Uterus (tissue), 4 donors: ENCODE measurements at places on chromosomes 1 and 21.
A peak's percentile ranks its signal among the peaks of the same experiment; 100 is the strongest.

- peak; percentile 66 for DNase-seq
Observed at GRCh38 chr1:219298571-219299148, 125.0 kb downstream of the LYPLAL1 start.

GRCh38 chr1:197671140-197671539 lies 104.1 kb downstream of the DENND1B start:
- DNase-seq, result no peak

DNA sequence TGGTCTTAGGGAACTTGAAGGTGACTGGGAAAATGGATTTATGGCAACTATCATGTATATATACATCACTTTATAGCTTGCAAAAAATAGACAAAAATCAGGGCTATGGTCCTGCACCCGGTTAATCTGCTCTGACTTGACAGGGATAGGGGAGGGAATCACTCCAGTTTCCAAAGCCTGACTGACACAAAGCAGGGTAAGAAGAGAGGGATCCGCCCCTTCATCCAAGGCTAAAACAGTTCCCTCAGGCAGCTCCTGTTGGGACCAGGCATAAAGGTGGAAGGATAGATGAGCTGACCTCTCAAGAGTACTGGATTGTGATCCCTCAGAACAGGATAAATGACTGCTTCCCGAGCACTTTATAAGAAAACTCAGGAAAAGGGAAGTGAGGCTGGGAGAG lies 1.4 kb downstream of the PBXIP1 start:
- no peak for DNase-seq

- peak; percentile 42 for DNase-seq
Observed at GRCh38 chr1:21782349-21782867, 541 bp downstream of the USP48 start.

DNA sequence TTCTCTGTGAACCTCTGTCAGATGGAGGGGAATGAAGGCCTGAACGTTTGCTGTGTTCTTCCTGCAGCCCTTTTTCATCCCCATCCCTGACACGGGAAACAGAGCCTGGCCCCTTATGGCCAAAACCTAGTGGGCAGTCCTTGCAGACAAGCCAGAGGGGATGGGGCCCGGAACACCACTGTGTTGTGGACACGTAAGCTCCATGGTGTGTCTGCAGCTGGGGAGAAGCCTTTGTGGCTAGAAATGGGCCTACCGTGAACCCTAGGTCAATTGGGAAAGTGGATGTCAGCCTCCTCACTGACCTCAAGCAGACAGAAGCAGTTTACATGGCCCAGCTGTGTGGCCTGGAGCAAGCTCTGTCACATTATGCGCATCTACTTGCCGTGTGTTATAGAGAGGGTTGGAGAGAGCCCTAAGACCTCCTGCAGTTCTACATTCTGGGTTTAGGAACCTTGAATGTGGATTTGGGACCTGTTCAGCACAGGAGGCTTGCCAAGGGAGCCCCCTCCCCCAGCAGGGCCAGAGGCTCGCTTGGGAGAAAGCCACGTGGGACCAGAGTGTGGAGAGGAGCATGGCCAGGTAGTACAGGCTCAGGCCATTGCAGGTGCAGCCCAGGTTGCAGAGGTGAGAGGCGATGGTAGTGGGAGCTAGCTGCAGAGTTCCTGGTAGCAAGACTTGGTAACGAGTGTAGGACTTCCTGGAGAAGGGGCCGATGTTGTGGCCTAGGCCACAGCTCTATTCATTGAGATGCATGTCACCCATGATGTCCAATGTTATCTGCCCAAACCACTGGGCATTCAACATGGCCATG lies 20.7 kb downstream of the PARS2 start:
- DNase-seq, result no peak

DNA sequence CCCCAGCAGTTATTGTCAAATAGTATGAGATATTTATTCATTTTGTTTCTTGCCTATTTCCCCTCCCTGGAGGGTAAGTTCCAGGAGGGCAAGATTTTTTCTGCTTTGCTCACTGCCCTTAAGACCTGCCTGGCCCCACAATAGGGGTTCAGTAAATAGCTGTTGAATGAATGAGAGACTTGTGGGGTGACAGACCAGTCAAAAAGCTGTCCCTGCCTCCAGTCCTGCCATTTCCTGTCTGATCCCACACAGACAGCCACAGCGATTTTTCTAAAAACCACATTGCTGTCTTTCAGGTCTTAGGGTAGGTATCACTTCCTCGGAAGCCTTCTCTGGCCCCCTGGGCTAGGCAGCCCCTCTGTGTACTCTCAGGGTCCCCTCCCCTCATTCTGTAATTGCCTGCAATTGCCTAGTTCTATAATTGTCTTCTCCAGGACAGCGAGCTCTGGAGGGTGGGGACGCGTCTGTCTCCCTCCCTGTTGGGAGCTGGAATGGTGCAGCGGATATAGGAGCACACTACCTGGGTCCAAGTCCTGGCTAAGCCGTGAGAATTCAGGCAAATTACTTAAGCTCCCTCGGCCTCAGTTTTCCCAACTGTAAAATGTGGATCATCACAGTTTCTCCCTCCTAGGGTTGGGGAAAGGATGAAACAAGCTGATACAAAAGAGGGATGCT lies 1.8 kb upstream of the EXTL1 start:
- DNase-seq, result no peak

- DNase-seq, result no peak
Observed at GRCh38 chr1:225750875-225751824, 26.5 kb upstream of the SRP9 start.

GRCh38 chr1:150927624-150928023 lies 1.5 kb downstream of the SETDB1 start:
- no peak for DNase-seq

- no peak for DNase-seq
Observed at GRCh38 chr1:32044234-32044633, 28.5 kb upstream of the TMEM39B start.
